ENCODE measurements at places on chromosomes 2 and 18.

GRCh38 chr2:54560146-54560881 lies 104.2 kb downstream of the SPTBN1 start:
- DNase-seq, result peak; percentile 81

- no peak for DNase-seq
Measured at GRCh38 chr18:10473132-10473531, 18.7 kb downstream of the APCDD1 start.

DNA sequence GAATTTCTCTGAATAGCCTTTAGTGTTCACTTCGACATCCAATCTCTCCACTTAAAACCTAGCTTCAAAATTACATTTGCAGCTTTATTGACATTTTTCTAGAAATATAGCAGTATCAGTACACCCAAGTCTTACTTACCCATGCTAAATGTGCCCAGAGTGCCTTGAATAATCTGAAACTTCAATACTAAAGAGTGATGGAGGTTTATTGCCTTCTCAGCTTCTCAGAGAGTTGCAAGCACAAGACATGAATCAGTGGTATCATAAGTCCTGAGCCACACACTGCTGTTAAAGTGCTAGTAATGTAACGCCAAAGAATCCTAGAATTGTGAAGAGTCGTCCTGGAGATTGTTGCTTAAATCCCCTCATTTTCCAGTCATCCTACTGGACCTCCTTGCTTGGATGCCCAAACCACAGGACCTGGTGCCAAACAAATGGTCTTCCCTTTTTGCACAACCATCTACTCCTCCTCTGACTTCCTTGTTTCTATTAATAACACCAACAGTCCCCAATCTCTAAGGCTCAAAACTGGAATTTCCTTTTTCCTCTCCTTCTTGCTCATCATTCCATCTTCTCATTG lies 83.2 kb upstream of the SPATS2L start:
- DNase-seq, result no peak

DNA sequence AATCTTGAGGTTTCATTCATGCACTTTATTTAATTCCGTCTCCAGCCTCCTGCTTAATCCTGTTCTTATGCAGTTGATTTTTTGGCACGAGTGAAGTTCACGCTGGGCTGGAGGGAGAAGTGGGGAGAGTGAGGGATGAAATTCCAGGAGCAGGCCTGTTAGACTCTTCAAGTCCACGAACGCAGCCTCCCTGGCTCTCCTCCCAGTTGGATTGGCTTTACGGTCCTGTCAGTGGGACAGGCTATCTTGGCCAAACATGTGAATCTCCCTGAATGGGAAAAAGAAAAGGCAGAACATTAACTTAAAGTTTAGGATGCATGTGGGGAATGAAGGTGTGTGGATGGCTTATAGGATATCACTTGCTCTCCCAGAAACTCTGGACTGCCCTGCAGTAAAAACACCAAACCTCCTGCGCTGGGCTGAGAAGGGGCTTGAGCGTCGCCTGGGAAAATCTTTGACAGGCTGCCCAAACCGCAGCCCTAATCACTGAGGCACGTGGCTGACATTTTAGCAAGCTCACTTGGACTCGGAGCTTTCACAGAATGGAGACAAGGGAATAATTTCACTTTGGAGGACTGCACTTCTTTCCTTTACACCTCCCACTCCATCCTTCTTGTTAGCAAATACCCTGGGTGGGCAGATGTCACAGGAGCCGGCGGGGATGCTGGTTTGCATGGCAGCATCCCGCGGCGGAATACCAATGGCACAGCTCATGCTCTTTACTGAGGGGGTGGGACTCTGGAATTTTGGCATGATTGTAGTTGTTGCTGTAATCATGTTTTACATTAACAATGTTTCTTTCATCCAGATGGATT lies 93.9 kb downstream of the ACKR3 start:
- no peak for DNase-seq

All from GM20000 (cell line).